ENCODE measurements at places on chromosomes 16 and 17. TPM values are rescaled to one million over a fixed set of nuclear protein-coding genes. Genes with fewer than 3 reads are reported as not detected.

GRCh38 chr16:27273670-27274423, 5.3 kb upstream of the NSMCE1 start:
- H3K4me1 ChIP-seq: peaks cover 4% of the 10 kb centered on the region
- no peaks in the 10 kb centered on the region for H3K27me3 ChIP-seq
- no peak overlapping the region for H3K4me3 ChIP-seq
- no peak for DNase-seq
- no peak overlapping the region for H3K27ac ChIP-seq
- no peaks in the 10 kb centered on the region for H3K36me3 ChIP-seq

The PYY gene
- 0.56 TPM for total RNA-seq

- peaks cover 21% of the 10 kb centered on the region for H3K27me3 ChIP-seq
- peaks cover 27% of the 10 kb centered on the region for H3K4me1 ChIP-seq
- H3K4me3 ChIP-seq: no peak overlapping the region
- DNase-seq: no peak
- H3K36me3 ChIP-seq: no peaks in the 10 kb centered on the region
These were observed 3.0 kb upstream of the ABR start for GRCh38 chr17:1182811-1183170.

The SLC46A1 gene
- 12.7 TPM for total RNA-seq

The SARM1 gene
- total RNA-seq: 15.3 TPM

- no peak overlapping the region for H3K27ac ChIP-seq
- no peak overlapping the region for H3K4me3 ChIP-seq
- H3K36me3 ChIP-seq: no peaks in the 10 kb centered on the region
- DNase-seq: no peak
These were observed 6.1 kb downstream of the PECAM1 start for GRCh38 chr17:64384253-64385186.

DNA sequence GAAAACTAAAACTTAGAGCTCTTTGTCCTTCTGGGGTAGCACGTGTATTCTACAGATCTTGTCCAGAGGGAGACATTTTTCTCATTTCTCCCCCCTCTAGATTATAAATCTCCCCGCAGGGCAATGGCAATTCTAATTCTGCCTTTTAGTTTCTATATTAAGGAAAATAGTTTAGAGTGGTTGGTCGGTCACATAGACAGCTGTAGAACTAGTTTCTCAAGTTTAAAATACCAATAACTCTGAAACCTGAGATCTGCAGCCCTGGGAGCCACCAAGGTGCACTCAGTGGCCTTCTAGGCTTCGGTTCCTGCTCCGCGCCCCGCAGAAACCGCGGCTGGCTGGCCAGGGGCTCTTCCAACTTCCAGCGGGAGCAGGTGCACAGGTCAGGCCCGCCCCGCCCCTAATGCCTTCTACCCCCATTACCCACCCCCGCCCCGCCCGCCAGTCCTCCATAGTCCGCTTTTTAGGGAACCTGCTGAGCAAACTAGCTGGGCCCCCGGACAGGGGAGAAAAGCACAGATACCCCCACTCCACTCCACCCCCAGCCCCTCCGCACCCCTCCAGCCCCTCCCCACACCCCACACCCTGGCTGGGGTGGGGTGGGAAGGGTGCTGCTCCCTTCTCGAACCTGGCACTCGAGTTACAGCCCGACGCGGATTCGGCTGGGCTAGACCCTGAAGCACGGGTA, 431 bp downstream of the SLFN11 start:
- peaks cover 100% of the 10 kb centered on the region for H3K27me3 ChIP-seq
- peaks cover 24% of the 10 kb centered on the region for H3K4me1 ChIP-seq
- no peak overlapping the region for H3K27ac ChIP-seq
